ENCODE measurements at places on chromosomes 16 and 17.

GRCh38 chr17:11644265-11645212 lies 46.3 kb downstream of the DNAH9 start:
- peak; percentile 93 for DNase-seq

DNA sequence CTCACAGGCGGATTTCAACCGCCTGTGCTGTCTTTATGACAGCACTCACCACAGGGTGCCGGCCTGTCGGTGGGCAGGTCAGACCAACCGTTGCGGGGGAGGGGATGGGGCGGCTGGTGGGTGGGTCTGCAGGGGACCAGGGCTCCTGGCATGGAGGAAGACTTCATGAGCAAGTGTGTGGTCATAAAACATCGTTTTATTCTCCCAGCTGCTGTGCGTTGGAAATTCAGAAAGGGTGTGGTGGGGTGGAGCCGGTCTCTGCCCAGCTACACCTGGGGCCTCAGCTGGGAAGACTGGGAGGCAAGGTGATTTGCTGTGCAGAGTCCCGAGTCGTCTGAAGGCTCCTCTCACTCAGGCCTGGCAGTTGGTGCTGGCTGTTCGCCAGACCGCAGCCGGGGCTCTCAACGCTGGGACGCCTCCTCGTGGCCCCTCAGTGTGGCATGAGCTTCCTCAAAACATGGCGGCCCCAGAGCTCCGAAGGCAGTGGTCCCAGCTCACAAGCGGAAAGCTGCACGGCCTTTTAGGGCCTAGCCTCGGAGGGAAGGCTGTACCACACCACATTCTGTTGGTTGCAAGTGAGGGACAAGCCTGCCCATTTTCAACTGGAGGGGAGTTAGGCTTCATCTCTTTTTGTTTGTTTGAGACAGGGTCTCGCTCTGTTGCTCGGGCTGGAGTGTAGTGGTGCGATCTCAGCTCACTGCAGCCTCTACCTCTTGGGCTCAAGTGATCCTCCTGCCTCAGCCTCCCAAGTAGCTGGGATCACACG lies 45.8 kb upstream of the GSE1 start:
- no peak for DNase-seq

DNA sequence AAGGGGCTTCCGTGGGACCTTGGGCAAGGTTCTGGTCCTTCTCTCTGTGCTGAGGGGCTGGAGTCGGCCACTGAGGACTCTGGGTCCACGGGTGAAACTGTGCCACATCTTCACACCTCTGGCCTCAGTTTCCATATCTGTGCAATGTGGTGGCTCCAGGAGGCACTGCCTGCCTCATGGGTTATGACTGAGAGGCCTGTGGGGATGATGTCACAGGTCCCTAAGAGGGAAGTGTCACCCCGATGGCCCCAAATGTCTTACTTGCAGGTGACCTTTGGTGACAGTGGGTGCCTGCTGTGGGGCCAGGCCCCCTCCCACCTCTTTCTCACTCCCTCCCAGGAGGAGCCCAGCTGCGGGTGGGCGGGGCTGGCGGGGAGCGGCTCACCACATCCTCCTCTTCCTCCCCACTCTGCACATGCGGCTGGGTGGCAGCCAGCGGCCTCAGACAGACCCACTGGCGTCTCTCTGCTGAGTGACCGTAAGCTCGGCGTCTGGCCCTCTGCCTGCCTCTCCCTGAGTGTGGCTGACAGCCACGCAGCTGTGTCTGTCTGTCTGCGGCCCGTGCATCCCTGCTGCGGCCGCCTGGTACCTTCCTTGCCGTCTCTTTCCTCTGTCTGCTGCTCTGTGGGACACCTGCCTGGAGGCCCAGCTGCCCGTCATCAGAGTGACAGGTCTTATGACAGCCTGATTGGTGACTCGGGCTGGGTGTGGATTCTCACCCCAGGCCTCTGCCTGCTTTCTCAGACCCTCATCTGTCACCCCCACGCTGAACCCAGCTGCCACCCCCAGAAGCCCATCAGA lies at the start of gene IL21R:
Gene IL21R (plus strand): TSS at position 407 of the 801 bp plus-strand sequence. CDS start 27,898 bp downstream, outside the sequence.
- peak; percentile 2 for DNase-seq

DNA sequence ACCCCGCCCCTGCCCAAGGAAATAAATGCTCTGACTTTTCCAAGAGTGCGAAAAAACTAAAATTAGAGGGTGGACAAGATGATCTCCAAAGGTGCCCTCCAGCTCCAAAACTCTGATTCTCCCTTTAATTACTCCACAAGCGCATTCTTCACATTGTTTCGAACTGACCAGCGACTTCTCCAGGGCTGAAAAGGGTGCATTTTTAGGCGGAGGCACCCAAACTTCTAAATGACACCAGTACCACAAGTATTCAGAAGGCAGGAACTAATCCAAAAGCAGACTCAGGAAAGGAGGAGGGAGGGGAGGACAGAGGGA lies 750 bp downstream of the ZFHX3 start:
- no peak for DNase-seq

DNA sequence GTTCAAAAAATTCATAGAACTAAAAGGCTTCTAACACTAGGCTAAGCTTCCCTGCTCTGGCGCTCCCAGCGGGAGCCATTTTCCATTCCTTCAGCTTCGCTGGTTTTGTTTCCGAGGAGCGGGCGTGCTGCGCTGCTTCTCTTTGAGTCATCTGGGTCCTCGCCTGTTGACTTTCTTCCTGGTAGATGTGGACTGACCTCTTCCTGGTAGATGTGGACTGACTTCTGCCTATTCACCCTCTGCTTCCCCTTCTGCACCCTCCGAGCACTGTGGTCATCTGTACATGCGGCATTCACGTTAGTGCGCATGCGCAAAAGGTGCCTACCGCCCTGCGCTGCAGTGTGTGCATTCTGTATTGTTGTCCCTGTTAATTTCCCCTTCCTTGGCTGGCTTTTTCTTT lies 40.8 kb upstream of the SEC14L1 start:
- DNase-seq, result peak; percentile 78

All from brain (organoid and tissue), 16 donors.